ENCODE measurements at places on chromosomes 3 and 15.

DNA sequence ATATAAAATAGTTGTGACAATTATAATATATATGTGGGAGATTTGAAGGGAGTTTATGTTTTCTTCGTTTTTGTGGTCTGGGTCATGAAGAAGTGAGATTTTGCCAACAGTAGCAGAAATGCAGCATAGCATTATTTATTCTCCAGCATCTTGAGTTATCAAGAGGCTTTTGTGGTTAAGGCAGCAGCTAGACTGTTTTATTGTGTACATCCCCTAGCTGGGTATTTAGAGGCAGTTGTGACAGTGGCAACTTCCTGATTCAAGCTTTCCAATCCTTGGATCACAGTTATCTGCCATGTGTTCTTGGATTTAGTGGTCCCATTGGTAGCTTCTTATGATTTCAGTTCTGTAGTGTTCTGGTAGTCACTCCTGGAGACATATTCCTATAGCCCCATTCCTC lies 29.0 kb downstream of the ARIH1 start:
- no peak for DNase-seq

DNA sequence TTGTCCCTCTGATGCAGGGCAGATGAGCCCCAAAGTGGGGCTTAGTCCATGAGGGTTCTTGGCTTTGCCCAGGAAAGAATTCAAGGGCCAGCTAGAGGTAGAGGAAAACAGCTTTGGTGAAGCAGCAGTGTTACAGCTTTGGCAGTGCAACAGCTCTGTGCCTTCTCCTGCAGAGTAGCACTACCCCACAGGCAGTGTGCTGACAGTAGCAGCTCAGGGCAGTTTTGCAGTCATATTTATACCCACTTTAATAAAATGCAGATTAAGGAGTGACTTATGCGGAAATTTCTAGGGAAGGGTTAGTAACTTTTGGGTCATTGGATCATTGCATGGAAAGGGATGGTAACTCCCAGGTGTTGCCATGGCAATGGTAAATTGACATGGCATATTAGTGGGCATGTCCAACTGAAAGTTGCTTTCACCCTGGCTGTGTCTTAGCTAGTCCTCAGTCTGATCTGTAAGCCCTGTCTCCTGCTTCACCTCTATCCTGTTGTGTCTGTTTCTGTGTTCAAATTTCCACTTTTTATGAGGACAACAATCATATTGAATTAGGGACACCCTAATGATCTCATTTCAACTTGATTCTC lies 241.3 kb upstream of the C2CD4B start:
- no peak for DNase-seq

- DNase-seq: peak; percentile 14
Measured at GRCh38 chr15:70062321-70062956, 35.3 kb downstream of the TLE3 start.

DNA sequence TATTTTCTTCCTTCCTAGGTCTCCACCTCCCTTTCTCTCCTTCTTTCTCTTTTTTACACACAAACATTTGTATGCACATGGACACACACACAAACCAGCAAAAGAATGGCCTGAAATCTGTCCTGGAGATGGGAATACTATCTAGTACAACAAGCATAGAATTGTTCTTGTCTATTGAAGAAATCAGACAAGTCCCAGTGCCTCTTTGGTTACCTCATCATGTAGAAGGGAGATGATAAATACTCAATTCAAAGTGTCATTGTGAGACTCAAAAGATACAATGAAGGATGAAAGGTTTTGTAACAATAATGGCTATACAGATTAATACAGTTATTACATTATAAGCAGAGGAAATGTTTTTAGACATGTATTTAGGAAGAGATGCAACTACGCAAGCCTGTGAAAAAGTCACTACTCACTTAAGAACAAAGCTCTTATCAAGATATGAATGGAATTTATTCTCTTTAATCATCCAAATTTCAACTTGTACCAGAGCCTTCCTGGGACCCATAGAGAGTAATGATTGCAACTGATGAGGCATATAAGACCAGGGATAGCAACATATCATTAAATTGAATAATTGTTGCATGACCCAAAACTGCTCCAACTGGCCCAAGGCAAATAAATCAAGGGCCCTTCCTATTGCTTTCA lies 43.2 kb downstream of the P3H2 start:
- DNase-seq: no peak

DNA sequence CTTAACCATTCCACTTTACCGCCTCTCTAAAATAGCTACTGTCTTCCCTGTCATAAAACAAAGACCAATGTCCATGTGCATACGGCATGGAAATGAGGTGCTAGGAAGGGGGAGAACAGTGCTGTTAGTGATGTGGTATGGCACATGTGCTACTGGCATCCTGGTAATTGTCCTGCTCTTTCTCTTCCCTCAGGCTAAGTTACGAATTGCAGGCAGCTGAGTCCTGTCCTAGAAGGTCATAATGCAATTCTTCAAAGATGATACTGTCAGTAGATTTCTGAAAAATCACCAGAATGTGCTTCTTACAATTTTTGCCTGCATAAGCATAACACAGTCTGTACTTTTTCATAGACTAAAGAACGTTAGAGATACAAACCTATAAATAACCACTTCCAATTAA lies 216.8 kb downstream of the RSL24D1 start:
- DNase-seq: no peak

GRCh38 chr3:183296944-183297343 lies 43.9 kb downstream of the B3GNT5 start:
- DNase-seq: no peak

DNA sequence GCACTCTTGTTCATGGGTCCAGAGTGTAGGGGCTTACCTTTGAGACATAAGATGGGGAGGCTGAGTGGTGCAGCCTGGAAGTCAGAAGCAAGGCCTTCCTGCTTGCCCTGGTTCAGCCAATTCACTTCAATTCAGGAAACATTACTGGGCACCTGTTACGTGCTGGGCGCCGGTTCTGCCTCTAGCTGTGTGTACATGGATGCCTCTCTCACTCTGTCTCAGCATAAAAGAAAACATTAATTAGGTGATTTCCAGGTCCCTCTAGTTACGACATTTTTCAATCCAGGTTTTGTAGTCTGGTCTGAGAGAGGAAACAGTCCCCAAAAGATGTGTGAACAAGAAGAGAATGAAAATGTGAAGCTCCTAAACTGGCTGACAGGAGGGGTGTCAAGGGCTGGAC lies 1.2 kb downstream of the RTP1 start:
- DNase-seq: no peak

- DNase-seq: no peak
Measured at GRCh38 chr3:66269411-66269810, 48.6 kb downstream of the SLC25A26 start.

- no peak for DNase-seq
Measured at GRCh38 chr3:38110314-38111050, 26.4 kb downstream of the ACAA1 start.

- DNase-seq: no peak
Measured at GRCh38 chr15:67039384-67040075, 25.9 kb upstream of the SMAD3 start.

GRCh38 chr15:50828610-50829206 lies 63.2 kb upstream of the SPPL2A start:
- DNase-seq: no peak

- no peak for DNase-seq
Measured at GRCh38 chr3:14206548-14207177, 28.0 kb downstream of the LSM3 start.

Measured in activated T-cell treated with anti-CD3 and anti-CD28 coated beads, Interleukin-2, amount 50 U/mL, for 1 hour (primary cell).